Stimulated activated CD4-positive, alpha-beta T cell treated with anti-CD3 and anti-CD28 coated beads, Interleukin-4, amount 100 ng/mL, for 4 hours (primary cell): ENCODE measurements at places on chromosomes 3 and 15.

DNA sequence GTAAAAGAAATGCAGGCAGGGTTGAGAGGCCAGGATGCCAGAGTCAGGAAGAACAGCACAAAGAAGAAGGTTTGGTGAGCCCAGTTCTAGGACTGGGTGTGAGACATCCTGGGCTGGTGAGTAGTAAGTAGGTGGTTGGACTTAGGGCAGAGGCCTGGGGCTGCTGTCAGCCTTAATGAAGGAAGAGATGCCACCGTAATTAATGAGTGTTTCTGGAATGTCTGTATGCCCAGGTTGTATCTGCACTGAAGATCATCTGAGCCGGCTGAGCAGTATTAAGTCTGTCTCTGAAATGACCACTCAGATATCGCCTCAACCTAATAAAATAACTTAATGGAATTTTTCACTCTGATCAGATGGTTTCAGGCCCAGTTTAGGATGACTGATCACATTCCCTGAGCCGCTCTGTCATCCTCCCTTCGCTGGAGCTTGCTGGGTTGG is 532.9 kb upstream of the IL12A start:
- DNase-seq = no peak

GRCh38 chr15:90901175-90902039 is 1.7 kb upstream of the MAN2A2 start:
- no peak for DNase-seq

DNA sequence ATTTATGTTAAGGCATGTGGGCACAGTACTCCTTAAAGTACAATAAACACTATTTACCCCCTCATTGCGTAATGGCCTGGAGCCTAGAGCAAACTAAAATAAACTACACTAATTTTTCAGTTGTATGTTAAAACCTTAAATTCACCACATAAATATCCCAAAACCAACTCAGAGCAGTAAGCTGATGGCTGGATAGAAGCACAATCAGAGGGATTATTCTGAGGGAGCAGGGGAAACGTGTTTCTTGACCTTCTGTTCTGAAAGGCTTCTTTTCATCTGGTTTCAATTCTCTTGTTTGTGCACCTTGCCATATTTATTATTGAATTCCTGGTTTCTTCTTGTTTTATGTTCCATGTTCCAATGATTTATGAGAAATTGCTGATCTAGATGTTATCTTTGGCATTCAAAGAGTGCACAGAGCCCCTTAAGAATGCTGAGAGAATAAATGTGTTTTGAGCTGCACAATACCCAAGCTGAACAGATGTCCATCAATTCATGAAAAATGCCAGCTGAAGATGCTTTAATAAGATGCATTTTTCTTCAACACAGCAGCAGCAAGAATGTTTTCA is 29.6 kb downstream of the RPL22L1 start:
- DNase-seq = no peak

DNA sequence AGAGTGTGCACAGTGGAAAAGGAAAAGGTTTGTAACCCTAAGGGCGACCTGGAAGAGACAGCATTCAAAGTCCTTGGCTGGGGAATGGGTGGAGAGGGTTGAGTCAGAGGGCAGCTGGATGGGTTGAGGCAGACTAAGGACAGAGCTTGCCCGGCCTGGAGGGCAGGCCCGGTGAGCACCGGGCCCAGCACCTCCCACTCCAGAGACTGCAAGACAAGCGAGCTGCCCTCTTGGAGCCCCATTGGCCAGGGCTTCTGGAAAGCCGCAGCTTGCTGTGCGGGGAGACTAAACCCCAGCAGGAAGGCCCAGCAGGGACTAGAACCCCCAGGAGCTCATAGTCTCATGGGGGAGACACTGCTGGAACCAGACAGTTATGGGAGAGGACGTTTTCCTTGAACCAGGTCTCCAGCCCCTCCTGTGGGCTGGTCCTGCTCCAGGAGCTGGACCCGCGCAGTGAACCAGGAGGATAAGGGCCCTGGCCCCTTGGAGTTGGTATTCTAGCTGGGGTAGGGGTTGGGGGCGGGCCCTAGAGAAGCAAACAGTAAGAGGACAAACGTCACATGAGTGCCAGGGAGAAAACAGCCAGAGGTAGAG is 59.1 kb downstream of the RGMA start:
- DNase-seq = no peak

- no peak for DNase-seq
These were observed 527.9 kb upstream of the TBL1XR1 start for GRCh38 chr3:177725165-177725564.
